ENCODE measurements at places on chromosomes 3 and 15.

GRCh38 chr15:39030291-39031070 lies 465.9 kb upstream of the RASGRP1 start:
- no peak for DNase-seq

DNA sequence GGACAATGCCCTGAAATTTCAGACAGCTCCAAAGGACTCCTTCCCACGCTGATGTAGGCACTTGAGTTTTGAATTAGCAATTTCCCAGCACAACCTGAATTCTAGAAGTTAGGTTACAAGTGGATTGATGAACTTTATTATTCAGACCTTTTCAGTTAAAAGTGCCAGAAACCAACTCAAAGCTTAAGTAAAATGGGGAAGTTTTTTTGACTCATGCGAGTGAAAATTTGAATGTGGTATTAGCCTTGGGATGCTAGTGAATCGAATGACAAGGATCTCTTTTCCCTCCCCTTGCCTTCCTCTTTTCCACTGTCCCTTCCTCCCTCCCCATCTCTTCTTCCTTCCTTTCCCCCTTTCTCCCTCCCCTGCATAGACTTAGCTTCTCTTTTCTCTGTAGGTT lies 295.1 kb upstream of the PROK2 start:
- DNase-seq = no peak

GRCh38 chr3:97763586-97764406 lies 762 bp upstream of the ARL6 start:
- no peak for DNase-seq

- no peak for DNase-seq
Measured at GRCh38 chr3:100753846-100754245, 44.6 kb downstream of the TFG start.

DNA sequence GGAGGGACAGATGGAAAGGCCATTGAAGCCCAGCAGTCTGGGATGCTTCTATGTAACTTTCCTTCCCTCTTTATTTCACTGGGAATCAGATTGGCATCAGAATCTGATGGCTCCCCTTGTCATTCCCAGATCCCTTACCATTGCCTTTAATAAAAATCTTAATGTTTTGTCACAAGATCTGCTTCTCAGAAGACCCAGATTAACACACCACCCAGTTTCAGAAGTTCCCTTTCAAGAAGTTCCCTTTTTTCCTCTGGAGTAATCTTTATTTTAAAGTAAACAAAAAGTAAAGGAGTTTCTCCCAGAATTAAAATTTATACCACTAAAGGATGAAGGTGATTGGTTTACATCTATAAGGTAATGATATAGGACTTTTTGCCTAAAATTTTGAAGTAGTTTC lies 76.4 kb downstream of the UBR1 start:
- no peak for DNase-seq

GRCh38 chr3:193594946-193595689 lies 2.1 kb downstream of the OPA1 start:
- DNase-seq = no peak

- no peak for DNase-seq
Measured at GRCh38 chr15:50109076-50109987, 9.7 kb downstream of the ATP8B4 start.

GRCh38 chr15:28998511-28998910 lies 112.7 kb downstream of the APBA2 start:
- no peak for DNase-seq

- DNase-seq = no peak
Measured at GRCh38 chr3:52892625-52893311, 4.6 kb downstream of the STIMATE start.

DNA sequence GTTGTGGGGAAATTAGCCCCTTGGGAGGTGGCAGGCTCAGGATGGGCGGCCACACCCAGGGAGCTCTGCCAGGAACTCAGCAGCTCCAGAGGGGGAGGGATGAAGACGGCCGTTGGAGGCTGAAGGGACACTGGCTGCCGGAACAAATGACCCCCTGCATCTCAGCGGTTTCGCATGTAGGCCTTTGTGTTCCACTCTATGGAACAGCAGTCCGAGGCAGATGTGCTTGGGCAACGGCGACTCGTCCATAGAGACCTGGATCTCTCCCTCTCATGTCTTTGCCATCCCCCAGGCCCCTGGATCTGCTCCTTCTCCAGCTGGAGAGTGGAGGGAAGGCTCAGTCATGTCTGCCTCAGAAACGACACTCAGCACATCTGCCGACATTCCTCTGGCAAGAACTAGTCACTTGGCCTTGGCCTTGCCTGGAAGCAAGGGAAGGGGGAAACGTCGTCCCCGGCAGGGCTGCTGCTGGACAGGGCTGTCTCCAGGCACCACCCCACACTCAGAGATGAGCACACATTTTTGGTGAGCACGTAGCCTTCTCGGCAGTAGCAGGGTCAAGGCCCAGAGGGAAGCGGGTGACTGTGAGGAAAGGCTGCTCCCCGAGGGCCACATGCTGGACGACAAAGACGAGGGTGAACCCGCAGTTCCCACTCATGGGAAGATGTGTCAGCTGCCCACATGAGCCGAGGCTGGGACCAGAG lies 83.8 kb downstream of the ASB7 start:
- DNase-seq = no peak

DNA sequence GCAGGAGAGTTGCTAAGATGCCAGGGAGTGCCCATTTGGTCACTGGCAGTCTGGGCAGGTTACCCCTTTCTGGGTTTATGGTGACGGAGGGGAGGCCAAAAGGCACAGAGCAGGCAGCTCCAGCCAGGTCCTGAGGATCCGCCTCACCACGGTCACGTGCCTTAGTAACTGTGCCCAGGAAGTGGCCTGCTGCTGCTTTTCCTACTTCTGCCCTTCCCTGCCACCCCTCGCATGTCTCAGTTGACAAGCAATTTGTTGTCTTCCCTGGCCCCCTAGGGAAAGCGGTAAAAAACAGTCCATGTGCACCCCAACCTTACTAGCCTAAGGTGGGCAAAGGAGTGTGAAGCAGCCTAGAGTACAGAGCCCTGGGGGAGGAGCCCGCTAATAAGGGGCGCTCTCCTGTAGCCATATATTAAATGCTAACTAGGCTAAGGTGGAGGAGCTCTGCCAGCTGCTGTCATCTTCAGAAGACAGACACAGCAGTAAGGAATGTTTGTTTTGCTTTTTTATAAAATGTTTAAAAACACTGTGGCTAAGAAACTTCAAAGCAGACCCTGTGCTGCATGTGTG lies 9.1 kb upstream of the LIPH start:
- no peak for DNase-seq

- no peak for DNase-seq
Measured at GRCh38 chr15:62822228-62822627, 220.3 kb upstream of the TPM1 start.

DNA sequence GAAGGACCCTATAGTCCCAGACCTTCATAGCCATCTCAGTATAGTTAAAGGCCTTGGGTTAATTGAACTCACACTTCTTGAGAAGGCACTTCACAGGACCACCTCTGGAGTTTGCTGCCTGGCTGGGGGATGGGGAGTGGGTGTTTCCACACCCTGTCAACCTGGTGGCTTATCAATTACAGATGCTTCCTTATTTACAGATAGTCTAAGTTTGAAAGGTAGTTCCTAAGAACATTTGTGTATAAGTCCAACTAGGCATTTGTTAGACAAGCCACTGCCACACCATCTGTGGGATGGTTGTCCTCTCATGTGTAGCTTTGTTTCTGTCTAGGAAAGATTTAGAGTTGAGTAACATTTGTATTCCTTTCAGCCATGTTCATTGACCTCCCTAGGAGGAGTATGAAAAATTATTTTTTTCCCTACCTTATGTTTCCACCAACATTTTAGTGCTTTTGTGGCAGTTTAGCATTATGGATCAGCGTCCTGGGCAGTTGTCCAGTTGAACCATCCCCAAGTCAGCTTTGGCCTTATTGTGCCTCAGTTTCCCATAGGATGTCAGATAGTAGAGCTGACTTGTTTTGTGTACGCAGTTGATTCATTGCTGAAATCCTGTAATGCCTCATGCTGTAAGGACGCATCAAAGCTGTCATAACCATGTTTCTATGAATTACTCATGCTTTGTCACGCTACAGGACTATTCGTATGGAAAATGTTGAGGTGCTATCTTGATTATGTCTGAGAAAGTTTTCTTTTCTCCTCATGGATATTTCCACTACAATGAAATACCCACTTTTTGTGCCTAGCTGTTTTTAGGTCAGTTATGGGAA lies 21.2 kb upstream of the SIAH2 start:
- DNase-seq = no peak

GRCh38 chr3:172536993-172537419 lies 13.8 kb upstream of the TNFSF10 start:
- no peak for DNase-seq

- DNase-seq = no peak
Measured at GRCh38 chr3:168570404-168571155, 474.9 kb upstream of the GOLIM4 start.

- no peak for DNase-seq
Measured at GRCh38 chr3:58361866-58362265, 29.2 kb downstream of the PXK start.

- no peak for DNase-seq
Measured at GRCh38 chr15:41584636-41585126, 25.7 kb downstream of the TYRO3 start.

GRCh38 chr3:37628711-37629301 lies 232.9 kb upstream of the CTDSPL start:
- DNase-seq = no peak

DNA sequence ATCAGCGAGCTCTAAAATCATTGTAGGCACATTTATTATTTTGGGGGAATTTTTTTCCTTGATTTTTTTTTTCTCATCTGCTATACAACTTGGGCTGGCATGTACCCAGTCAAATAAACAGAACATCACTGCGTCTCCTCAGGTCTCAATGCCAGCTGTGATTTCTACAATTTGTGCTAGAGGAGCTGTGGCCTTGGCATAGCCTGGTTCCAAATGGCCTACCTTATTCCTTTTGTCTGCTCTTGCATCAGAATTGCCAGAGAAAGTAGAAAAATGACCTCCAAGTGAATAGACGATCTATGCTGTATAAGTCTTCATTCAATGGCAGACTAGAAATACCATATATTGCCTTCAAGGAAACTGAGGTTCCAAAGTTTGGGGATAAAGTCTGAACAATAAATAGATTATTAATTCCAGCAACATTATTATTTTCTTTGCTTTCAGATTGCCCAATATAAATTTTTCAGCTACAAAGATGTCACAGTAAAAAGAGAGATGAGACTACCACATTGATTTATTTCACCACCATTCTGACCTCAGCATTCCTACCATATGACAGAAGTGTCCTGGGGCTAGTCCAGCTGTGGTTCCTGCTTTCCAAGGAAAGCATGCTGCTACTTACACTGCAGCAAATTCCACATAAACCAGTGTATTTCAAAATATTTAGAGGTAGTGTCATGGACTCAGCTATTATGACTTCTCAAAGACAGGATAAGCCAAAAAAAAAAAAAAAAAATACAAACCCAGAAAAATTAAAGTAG lies 493.9 kb upstream of the ZNF385D start:
- DNase-seq = no peak

GRCh38 chr3:116863822-116864589 lies 154.4 kb downstream of the TUSC7 start:
- DNase-seq = peak; percentile 32

- DNase-seq = no peak
Measured at GRCh38 chr3:38030126-38031021, 932 bp upstream of the PLCD1 start.

Measured in NCI-H1417 treated with DMSO at 0.1 percent for 48 hours (cell line).